ENCODE measurements at places on chromosomes 6 and 20.
A peak's percentile ranks its signal among the peaks of the same experiment; 100 is the strongest.

DNA sequence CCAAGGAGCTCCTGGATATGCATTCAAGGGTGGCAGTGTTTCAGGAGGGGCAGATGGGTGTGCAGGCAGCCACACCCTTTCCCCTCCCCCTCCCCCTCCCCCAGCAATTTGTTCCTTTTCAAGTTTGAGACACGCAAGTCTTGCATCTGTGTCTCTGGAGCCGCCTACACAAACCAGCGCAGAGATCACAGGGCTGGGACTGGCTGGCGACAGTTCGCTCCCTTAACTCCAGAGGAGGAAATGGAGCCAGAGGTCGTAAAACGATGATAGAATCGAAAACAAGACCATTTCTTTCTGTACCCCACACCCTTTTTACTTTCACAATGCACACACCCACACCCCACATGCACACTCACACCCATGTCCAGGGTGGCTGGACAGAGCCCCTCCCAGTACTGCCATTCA is 163.1 kb downstream of the LY86 start:
- DNase-seq: no peak

DNA sequence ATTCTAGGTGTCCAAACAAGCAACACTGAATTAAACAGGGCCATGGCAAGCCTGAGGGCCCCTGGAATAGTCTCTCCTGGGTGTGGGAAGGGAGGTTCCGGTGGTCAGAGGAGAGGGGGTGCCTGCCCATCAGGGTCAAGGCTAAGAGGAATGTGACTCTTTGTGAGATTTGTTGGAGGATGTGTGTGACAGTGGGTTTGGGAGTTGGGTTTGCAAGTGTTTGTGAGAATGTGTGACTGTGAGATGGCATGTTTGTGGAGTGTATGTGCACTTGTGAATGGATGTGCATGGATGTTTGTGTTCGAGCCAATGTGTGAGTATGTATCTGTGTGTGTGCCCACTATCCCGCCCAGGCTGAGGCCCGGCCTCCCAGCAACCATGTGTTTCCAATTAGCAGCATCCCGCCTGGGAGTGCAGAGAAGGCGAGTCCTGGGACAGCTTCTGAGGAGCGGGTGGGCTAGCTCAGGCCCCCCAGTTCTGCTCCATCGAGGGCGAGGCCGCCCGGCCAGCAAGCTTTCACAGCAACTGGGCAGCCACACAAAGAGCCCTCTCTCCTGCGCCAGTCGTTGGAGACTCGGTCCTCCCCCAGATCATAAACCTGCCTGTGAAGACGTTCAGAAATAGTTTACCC is 12.6 kb downstream of the FOXC1 start:
- DNase-seq: no peak

- DNase-seq: no peak
Measured at GRCh38 chr6:17039266-17039665, 62.6 kb upstream of the STMND1 start.

DNA sequence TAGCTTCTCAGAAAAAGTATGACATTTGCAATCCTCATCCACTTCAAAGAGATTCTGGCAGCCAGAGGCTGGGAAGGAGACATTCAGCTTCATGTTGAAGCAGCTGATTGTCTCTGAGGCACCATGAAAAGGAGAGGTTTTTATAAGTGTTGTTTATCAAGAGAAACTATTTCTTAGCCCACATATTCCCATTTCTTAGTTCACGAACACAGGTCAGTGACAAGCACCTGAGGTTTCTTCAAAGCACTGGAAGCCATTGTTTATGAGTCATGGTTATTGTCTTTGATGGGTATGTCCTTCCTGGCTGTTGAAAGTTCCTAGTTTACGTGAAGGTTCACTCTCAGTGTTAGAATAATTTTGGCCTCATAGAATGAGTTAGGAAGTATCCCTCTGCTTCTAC is 3.0 kb upstream of the DDX43 start:
- no peak for DNase-seq

DNA sequence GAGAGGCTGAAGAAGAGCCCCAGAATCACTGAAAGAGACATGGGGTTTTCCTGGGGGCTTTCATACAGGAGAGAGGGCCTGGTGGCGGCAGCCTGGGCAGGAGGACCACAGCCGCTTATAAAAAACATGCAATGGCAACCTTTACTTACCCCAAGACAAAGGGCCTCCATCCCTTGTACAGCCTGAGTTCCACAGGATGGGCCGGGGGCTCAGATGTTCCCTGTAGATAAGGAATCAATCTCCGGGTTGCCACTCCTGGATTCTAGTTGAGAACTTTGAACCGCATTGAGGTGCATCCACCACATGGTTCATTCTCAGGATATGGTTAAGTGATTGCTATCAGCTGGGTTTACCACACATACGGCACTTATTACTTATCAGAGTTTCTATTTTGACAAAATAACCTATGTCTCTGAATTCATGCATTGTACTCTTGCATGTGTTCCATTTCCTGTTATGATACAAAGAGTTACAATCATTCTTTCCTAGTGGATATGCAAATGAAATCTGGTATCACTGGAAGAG is 677.6 kb downstream of the KIF16B start:
- DNase-seq: no peak

DNA sequence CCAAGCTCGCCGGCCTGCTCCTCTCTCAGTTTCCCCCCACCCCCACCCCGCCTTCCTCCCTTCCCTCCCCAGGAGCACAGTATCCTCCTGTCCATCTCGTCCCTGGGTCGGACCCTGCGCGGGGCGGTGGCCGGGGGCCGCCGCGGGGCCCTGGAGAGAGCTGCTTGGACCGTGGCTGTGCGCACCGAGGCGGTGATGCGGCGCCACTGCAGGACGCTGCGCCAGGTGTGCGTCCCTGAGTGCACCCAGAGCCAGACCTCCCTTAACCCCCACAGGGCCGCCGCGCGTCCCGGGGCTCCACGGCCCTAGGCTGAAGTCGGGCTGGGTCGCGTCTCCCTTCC is 2.2 kb downstream of the C20orf204 start:
- DNase-seq: no peak

DNA sequence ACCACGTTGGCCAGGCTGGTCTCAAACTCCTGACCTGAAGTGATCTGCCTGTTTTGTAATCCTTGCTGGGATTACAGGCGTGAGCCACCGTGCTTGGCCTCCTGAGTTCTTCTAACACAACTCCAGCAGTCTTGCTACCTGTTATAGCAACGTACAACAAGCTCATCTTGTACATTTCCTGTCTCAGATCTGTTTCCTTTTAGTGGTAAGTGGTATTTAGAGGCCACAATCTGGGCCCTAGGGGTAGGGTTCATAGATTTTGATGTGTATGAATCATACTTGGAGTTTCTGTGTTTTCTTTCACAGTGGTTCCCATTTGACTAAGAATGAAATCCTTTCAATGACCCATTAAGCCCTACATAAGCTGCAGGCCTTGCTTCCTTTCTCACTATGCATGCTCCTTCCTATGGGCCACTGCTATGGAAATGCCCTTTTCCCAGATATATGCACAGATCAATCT is 27.1 kb upstream of the SYNCRIP start:
- DNase-seq: no peak

- DNase-seq: no peak
Measured at GRCh38 chr6:41564448-41565142, 18.4 kb downstream of the FOXP4 start.

DNA sequence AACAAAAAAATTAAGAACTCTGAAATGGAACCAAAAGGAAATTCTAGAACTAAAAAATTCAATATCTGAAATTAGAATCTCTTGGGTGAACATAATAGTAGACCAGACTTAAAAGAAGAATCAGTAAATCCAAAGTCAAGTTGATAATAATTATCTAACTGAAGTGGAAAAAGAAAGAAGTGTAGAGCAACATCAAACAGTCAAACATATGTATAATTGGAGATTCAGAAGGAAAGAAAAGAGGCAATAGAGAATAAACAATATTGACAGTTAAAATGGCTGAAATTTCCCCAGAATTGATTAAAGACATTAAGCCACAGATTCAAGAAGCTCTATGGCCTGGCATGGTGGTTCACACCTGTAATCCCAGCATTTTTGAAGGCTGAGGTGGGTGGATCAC is 383.6 kb downstream of the PREX1 start:
- DNase-seq: no peak

DNA sequence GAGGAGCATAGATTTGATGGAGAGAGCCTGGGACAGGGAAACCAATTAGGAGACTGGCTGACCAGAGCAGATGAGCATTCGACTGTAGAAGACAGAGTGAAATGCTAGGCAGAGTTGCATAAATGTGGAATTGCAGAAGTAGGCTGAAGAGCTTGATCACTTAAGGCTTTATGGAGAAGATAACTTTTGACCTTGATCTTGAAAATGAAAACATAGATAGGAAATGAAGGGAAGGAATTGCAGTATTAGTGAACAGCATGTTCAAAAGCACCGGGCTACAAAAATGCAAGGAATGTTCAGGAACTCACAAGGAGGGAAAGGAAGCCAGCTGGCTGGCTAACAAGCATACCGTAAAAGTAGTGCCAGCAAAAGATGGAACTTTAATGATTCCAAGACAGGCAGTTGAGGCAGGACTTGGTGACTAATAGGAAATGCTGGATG is 20.5 kb upstream of the LTV1 start:
- no peak for DNase-seq

- no peak for DNase-seq
Measured at GRCh38 chr6:151078655-151079054, 161.1 kb upstream of the AKAP12 start.

- DNase-seq: no peak
Measured at GRCh38 chr6:88884361-88884760, 79.1 kb downstream of the RNGTT start.

GRCh38 chr6:82408952-82409431 is 45.4 kb downstream of the TPBG start:
- DNase-seq: no peak

GRCh38 chr6:40331545-40331944 is 255.6 kb downstream of the LRFN2 start:
- no peak for DNase-seq

- peak; percentile 44 for DNase-seq
Measured at GRCh38 chr6:131135244-131136020, at the start of gene AKAP7. Gene AKAP7 (plus strand): TSS chr6:131135467. CDS start chr6:131135764, 297 bp downstream.

DNA sequence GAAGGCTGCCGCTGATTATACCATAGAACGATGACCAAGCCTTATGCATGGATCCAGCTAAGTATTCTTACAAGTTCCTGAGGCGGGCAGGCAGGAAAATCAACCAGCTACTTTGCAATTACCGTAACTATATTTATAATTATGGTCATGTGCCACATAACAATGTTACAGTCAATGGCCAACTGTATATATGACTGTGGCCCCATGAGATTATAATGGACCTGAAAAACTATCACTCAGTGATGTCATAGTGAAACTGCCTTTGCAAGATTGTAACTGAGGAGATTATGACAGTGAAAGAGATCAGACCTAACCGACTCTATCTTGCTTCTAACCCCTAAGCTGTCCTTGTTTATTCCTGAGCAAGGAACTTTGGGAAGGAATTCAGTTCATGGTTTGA is 33.1 kb upstream of the FAM135A start:
- DNase-seq: no peak

GRCh38 chr20:53929974-53930650 is 140.3 kb downstream of the BCAS1 start:
- DNase-seq: no peak

GRCh38 chr6:134363323-134364039 is 45.6 kb upstream of the SGK1 start:
- DNase-seq: peak; percentile 46

- DNase-seq: no peak
Measured at GRCh38 chr20:15026759-15027158, 689.3 kb upstream of the FLRT3 start.

DNA sequence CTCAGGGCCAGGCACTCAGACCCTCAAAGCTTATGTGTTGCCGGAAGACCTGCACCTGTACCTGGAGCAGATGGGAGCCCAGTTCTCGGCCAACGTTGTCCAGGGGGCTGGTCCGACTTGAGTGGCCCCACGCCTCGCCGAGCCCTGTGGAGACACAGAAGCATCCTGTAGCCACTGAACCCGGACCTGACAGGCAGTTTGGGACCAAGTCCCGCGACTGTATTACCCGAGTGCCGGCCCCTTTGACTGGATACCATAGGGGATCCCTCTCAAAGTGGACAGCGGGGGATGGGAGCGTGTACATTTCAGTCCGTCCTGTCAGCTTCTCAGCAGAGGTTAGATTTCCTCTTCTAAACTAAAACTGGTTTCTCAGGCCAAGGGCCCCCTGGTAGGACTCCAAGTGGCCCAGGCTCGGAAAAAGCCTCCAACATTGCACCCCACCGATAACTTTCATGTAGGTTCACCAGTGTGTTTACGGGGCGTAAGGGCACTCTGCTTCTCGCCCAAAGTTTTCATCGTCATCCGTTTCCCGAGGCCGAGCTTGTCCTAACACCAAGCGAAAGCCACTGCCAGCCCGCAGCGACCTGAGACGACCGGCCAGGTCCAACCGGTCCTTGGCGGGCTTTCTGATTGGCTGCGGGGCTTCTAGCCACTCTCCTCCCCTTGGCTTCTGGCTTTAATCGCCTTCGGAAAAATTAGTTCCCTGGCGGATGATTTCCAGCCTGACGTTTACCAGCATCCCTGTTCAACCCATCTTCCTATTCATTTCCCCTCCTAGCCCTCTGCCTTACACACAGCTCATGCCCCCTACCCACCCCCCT is 10.8 kb downstream of the SIM1 start:
- DNase-seq: no peak

GRCh38 chr20:16488616-16489015 is 84.6 kb downstream of the KIF16B start:
- no peak for DNase-seq

DNA sequence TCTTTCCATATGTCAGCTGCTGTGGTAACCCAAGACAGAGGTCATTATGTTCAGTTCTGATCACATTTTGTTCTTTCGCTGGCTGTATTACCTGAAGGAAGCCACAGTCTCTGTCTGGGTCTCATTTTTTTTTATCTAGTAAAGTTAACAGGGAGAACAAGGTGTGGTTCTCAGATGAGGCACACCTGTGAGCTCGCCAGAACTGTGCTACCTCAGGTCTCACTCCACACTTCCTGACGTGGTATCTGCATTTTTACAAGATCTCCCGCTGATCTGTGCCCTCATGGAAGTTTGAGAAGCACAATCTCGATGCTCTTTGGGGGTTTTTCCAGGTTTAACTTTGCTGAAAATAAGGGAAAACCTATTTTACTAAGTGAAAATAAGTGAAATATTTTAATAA is 169.5 kb upstream of the CENPW start:
- no peak for DNase-seq

DNA sequence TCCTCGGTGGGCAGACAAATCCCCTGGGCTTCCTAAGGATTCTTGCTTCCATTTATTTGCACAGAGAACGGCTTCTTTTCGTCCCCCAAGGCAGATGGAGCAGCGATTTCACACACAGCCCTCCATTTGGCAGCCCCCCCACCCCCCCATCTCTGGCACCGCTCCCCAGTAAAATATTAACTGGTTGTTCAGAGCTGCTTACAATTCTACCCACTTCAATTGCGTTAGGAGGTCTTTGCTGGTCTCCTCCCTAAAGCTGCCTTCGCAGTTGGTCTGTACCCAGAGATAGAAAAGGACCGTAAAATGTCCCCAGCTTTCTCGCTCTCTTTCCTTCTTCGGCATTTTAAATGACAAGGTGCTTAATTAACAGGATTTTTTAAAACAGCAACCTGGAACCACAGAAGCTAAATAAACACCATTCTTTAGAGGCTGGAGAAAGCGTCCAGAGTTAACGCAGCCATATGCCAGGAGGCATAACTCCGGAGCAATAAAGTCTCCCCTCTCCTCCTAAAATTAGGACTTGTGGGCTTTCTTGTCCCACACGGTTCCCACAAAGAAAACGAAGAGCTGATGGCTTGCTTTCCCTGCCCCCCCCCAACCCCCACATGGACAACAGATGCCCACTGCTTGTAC is 1.7 kb upstream of the ZMYND8 start:
- no peak for DNase-seq

GRCh38 chr20:62776692-62777527 is 19.4 kb upstream of the MRGBP start:
- no peak for DNase-seq

- DNase-seq: no peak
Measured at GRCh38 chr6:16474772-16475493, 236.5 kb downstream of the GMPR start.
